ENCODE measurements at places on chromosomes 16 and 17. TPM values are rescaled to one million over a fixed set of nuclear protein-coding genes. Genes with fewer than 3 reads are reported as not detected.
A peak's percentile ranks its signal among the peaks of the same experiment; 100 is the strongest.

- DNase-seq, result no peak
Measured at GRCh38 chr16:72917051-72917450, 130.9 kb downstream of the ZFHX3 start.

Gene CNTD1
- not detected for total RNA-seq

Gene GGT6
- total RNA-seq, result not detected

Gene ENPP7
- not detected for total RNA-seq

GRCh38 chr17:70661342-70662222 lies 492.2 kb downstream of the KCNJ2 start:
- no peak for DNase-seq

Gene EZH1
- 72.4 TPM for total RNA-seq

GRCh38 chr17:79927136-79927661 lies 88.0 kb upstream of the CBX4 start:
- DNase-seq, result no peak

DNA sequence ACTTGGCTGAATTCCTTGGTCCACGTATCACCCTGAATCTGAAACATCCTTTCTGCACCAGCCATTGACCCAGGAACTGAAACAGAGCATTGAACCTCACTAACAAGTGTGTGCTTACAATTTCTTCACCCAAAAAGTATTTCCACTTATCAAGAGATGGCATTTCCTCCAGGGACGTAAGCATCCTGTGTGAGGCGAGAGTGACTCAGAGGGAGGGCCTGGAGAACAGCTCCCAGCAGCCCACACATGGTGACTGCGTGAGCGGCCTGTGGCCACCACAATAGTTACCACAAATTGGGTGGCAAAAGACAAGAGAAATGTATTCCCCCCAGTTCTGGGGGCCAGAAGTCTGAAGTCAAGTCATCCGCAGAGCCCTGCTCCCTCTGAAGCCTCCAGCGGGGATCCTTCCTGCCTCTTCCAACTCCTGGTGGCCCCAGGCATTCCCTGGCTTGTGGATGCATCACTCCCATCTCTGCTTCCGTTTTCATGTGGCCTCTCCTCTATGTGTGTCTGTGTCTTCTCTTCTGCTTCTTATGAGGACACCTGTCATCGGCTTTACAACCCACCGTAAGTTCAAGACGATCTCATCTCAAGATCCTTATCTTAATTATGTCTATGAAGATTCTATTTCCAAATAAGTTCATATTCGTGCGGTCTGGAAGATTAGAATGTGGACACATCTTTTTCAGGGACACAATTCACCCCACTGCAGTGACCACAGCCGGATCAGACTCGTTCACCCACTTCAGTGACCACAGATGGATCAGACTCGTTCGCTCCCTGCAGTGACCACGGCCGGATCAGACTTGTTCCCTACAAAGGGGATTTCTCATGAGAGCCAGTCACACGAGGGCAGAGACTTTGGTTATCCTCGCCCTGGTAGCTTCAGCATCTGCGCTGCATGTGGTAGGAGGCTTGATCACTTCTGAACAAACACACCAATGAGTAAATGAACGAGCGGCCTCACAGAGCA lies 122.6 kb upstream of the FOXF1 start:
- DNase-seq, result no peak

GRCh38 chr16:76108460-76108859 lies 168.7 kb upstream of the CNTNAP4 start:
- no peak for DNase-seq

Gene USB1
- 41.3 TPM for total RNA-seq

DNA sequence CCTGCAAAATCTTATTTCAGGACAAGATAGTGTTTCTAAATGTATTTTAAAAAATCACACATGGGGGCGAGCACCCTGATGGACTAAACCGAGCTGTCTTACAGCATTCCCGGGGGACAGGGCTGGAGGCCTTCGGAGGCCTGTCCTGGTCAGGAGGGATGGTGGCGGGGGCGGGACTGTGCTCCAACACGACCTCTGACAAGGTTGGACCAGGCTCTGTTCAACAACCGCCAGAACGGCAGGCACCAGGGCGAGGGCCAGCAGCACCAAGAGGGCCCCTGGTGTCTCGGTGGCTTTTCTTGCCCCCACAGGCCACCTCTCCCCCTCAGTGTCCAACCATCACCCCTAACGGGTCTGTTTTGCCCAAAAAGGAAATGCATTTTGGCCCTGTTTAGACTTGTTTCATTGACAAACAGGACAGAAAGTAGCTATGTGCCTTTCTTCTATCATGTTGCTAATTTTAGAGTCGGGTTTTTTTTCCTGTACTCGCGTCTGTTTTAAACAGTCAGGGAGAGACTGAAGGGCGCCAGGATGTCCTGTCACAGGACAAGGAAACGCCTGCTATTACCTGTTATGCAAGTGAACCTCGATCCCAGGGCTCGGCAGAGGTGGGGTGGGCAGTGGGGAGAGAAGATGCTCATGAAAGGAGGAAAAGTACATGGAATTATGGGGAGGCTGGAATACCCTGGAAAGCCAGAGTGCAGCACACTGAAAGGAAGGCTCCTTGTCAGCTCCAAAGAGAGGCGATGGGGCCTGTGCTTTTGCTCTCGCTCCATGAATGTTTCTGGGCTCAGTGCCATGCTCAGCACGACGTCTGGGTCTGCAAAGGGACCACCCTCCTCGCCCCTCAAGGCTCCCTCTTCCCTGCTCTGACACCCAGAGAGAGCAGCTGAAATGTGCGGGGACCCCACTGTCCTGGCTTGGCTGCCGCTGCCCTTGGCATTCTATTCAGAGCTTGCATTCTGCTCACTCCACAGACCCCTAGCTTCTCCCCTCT lies 11.9 kb downstream of the TMEM204 start:
- DNase-seq, result no peak

- no peak for DNase-seq
Measured at GRCh38 chr17:48363161-48363560, 66.9 kb downstream of the SKAP1 start.

Gene KRTAP1-1
- not detected for total RNA-seq

GRCh38 chr17:11506635-11507034 lies 91.6 kb upstream of the DNAH9 start:
- no peak for DNase-seq

- DNase-seq, result no peak
Measured at GRCh38 chr17:78197147-78197832, 10.1 kb downstream of the AFMID start.

- no peak for DNase-seq
Measured at GRCh38 chr16:47481698-47482374, 20.7 kb downstream of the PHKB start.

GRCh38 chr17:76997981-76998531 lies 129.9 kb downstream of the MGAT5B start:
- DNase-seq, result peak; percentile 37

Gene CDC42EP4
- total RNA-seq, result 73.7 TPM

- DNase-seq, result no peak
Measured at GRCh38 chr17:16001226-16001897, 1.7 kb downstream of the TTC19 start.

Gene QPRT
- total RNA-seq, result 4.4 TPM

Gene CACNB1
- total RNA-seq, result 31.6 TPM

- peak; percentile 35 for DNase-seq
Measured at GRCh38 chr16:67653789-67654402, 6.2 kb downstream of the ACD start.

Gene RRAD
- 30.1 TPM for total RNA-seq

Gene RASD1
- total RNA-seq, result 12.0 TPM

DNA sequence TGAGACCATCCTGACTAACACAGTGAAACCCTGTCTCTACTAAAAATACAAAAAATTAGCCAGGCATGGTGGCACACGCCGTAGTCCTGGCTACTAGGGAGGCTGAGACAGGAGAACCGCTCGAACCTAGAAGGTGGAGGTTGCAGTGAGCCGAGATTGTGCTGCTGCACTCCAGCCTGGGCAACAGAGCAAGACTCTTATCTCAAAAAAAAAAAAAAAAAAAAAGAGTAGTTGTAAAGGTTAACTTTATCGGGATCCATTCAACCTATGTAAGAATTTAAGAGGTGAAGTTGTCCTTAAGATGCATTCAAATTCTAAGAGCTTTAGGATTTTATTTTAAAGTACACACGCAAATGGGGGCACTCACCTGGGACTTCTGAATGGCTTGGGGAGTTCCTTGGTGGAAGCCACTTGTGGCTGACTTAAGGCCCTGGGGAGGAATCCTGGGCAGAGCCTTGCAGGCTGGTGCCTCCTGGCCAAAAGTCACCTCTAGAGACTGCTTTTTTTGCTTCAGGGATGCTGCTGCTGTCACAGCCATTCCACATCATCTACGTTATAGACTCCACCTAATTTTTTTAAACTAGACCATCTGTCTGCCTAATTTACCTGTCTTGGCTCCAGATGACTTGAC lies 3.3 kb downstream of the CTCF start:
- DNase-seq, result no peak

Gene METTL23
- total RNA-seq, result 26.8 TPM

GRCh38 chr16:74582970-74583369 lies 23.9 kb downstream of the GLG1 start:
- no peak for DNase-seq

DNA sequence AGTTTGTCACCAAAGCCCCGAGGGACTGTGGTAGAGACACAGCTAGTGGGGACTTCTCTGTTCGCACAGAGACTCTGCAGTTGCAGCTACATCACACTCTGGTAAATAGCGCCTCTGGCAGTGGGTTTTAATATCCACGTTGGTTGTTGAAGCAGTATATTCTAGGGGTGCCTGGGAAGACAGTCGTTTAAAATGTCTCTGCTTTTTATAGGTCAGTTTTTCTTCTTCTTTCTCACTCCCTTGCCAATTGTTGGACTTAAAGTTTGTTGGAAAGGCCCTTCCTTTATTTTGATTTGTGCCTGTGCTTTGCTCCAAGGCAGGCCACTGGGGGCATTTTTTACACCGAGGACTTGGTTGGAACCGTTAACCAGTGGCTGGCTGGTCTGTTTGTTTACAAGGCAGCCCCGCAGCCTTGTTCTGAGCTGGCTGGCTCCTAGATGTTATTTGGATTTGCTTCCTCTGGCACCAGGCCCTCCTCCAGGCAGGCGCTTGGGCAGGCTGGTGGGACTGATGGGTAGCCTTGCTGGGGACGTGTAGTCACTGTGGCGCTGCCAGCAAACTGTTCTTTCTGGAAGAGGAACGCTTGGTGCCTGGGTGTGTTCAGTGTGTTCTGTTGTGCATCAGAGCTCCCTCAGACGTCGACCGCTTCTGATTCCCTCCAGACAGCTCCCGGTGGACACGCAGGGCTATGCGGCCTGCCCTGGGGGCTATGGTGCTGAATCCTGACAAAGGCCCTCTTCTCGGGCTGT lies 218.2 kb upstream of the CHMP6 start:
- DNase-seq, result no peak

GRCh38 chr17:76131692-76132573 lies 9.1 kb downstream of the FOXJ1 start:
- DNase-seq, result no peak

GRCh38 chr17:4899341-4900230 lies at the start of gene C17orf107:
Gene C17orf107, plus strand, starts transcription at chr17:4899536. Its CDS starts 227 bp downstream, at chr17:4899763.
- peak; percentile 96 for DNase-seq

GRCh38 chr17:79298799-79299198 lies 224.2 kb downstream of the ENGASE start:
- DNase-seq, result no peak

Gene GRB7
- total RNA-seq, result 0.42 TPM

DNA sequence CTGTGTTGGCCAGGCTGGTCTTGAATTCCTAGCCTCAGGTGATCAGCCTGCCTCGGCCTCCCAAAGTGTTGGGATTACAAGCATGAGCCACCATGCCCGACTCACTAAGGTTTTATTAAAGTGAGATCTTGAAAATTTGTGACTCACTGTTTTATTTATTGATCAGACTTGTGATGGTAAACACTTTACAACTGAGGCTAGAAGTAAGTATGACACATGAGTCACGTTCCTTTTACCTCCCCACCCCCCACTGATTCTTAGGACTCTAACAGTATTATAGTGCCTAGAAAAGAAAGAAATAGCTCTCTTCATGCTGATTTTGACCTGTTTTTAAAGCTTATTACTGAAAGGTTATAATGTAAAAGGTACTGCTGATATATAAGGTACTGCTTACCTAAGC lies 160.6 kb downstream of the TANC2 start:
- DNase-seq, result no peak

DNA sequence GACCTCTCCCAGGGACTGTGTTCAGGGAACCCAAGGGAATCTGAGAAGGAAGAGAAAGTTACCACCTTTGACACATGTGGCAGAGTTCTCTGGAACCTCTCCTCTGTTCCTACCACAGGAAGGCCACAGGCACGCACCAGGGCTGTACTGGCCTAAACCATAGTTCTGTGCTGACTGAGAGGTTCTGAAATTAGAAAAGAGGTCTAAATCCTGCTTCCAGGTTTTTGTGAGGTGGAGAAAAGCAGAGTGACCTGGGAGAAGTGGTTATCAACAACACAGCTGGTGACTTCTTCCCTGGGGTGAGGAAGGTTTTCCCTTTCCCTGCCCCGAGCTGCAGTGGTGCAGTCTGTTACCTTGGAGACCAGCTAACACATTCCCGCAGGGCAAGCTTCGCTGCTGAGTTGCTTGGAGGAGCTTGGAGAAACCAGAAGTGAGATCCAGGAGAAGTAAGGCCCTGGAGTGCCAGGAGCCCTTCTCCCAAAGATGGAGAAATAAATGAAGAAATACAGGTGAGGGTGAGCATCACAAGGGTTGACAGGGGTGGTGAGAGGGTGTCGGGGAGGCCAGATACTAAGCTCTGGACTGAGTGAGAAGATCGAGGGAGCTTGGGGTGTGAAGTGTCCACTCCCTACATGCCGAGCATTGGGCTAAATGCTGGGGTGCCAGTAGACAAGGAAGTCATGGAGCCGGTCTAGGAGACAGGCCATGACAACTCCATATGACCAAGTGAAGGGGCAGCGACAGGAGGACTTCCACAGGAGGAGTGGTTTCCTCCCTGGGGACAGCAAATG lies at the start of gene VWA3A:
Gene VWA3A (plus strand): TSS at position 399 of the 791 bp plus-strand sequence. CDS start 97 bp downstream, at position 496.
- no peak for DNase-seq

- DNase-seq, result no peak
Measured at GRCh38 chr16:75019007-75019406, 20.2 kb downstream of the ZNRF1 start.

- DNase-seq, result no peak
Measured at GRCh38 chr17:887551-888209, 91.9 kb downstream of the NXN start.

GRCh38 chr17:3603119-3603869 lies 5.9 kb downstream of the TRPV1 start:
- DNase-seq, result peak; percentile 37

DNA sequence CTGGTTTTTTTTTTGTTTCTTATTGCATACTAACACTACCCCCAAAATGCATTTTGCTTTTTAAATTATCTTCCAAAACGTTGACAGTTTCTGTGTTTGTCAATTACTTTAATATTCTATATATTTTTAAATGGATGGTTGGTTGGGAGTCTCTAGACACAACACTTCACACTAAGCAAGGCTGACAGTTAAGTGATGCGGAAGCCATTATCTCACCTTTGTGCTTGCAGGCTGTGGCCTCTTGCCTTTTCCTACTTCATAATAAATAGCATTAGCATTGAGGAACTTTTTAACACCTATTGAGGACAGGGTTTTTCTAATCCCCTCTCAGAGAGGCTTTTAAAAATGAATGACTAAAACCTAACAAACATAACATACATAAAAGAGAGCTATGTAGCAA lies 280.8 kb upstream of the TBX2 start:
- DNase-seq, result no peak
